ENCODE measurements at places on chromosomes 3 and 15.
A peak's percentile ranks its signal among the peaks of the same experiment; 100 is the strongest.

GRCh38 chr3:193803288-193803687 lies 210.3 kb downstream of the OPA1 start:
- DNase-seq, result no peak

GRCh38 chr3:59937201-59937600 lies 887.4 kb upstream of the CFAP20DC start:
- no peak for DNase-seq

GRCh38 chr3:12952343-12953200 lies 111.2 kb upstream of the RPL32 start:
- DNase-seq, result no peak

GRCh38 chr3:27699067-27699466 lies 23.1 kb downstream of the EOMES start:
- DNase-seq, result no peak

- no peak for DNase-seq
Observed at GRCh38 chr3:53353202-53353601, 5.9 kb upstream of the DCP1A start.

DNA sequence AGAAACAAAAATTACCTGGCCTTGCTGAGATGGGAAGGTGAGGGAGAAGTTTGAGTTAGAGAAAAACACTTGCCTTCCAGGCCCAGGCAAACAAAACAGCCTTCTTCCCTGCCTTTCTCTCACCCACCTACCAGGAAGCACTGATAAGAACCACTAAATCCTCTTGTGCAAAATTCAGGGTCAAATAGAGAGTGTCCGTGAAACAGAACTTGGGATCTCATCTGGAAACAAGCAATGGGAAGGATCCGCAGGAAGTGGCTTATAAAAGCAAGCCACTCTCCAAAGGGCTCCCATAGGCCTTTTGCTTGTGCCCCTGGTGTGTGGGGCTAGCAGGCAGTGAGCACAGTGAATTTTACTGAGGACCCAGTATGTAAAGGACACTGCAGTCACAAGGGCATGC lies 11.0 kb downstream of the ADAMTS9 start:
- no peak for DNase-seq

GRCh38 chr3:13322324-13322723 lies 97.8 kb downstream of the NUP210 start:
- no peak for DNase-seq

DNA sequence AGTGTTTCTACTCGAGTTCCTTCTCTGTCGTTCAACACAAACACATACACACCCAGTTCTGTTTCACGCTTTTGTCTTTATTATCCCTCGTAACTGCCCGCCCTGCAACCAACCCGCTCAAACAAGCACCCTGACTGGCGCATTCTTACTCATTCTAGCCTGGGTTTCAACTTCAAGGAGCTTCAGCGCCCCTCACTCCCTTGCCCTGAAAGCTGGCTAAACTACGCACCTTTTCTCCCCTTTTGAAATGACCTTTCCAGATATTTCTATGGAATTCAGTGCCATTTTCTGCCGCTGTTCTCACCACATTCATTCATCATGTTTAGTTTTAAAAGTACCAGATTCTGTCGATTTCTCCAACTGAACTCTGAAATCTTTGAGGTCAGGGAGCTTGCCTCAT lies 653 bp upstream of the MFSD1 start:
- no peak for DNase-seq

DNA sequence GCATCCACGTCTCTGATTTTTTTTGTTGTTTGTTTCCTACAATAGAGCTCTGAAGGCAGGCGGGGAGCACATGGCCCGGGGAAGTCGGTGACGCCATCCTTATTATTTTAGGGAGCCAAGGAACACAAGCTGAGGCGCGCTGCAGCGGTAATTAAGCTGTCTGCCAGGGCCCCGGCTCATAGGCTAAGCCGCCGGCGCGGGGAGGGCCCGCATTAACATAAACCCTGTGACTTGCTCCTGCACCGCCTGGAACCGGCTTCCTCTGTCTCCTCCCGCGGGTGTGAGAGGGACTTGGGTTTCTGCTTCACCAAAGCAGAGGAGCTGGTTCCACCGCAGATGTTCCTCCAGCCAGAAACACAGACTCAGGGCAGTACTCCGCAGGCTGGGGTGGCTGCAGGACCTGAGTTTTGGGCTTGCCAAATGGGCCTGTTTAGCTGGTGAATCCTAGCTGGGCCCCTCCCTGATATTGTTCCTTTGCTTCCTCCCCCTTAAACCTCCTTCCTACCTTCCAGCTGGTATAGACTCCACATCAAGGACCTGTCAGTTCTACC lies 25.3 kb downstream of the ANP32A start:
- DNase-seq, result peak; percentile 74

DNA sequence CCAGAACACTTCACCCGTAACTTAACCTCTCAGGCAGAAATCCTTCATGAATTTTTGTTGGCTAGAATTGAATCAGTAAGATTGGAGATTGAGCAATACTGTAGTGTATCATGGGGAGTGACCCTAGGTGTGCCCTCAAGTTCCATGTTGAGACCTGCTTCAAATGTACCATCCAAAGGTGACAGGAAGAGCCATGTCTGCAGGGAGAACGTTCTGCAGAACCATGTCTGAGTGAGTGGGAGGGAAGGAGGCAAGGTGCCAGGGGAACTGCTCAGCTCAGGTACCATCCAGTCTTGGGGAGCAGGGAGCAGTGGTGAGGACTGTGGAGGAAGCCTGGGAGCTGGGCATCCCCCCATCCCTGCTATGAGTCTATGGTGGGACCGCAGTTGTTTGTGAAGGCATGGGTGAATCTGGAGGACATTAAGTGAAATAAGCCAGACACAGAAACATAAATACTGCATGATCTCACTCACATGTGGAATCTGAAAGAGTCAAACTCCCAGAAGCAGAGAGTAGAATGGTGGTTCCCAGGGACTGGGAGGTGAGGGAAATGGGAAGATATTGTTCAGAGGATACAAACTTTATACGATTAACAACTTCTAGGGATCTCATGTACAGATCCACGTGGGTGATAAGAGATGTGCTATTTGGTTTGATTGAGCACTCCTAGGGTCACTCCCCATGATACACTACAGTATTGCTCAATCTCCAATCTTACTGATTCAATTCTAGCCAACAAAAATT lies 23.3 kb downstream of the CFAP161 start:
- DNase-seq, result no peak

GRCh38 chr3:103126115-103126514 lies 691.3 kb downstream of the ZPLD1 start:
- no peak for DNase-seq

GRCh38 chr3:27565201-27565852 lies 81.1 kb upstream of the SLC4A7 start:
- no peak for DNase-seq

GRCh38 chr3:112377568-112378071 lies 44.7 kb downstream of the CD200 start:
- DNase-seq, result peak; percentile 9

- DNase-seq, result peak; percentile 28
Observed at GRCh38 chr3:38634111-38634510, 15.4 kb downstream of the SCN5A start.

GRCh38 chr3:99686955-99687612 lies 48.7 kb downstream of the COL8A1 start:
- no peak for DNase-seq

DNA sequence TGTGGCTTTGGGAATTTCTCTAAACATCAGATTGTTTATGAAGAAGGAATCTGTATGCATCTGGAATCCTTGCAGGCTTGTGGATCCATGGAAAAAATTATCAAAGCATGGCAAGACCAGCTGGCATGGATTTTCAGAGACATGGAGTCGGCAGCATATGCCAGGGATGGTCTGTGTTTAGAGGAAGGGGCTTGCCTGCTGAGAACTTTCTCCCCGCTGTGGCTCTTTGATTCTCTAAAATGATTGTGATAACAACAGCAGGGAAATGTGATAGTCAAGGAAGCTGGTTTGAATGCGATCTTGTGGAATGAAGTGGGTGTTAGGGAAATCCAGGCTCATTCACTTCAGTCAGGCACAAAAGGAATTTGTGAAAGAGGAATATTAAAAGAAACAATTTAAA lies 245.7 kb upstream of the THRB start:
- no peak for DNase-seq

- DNase-seq, result no peak
Observed at GRCh38 chr3:77407441-77407840, 367.5 kb downstream of the ROBO2 start.

- DNase-seq, result no peak
Observed at GRCh38 chr3:172102883-172103310, 63.5 kb downstream of the FNDC3B start.

GRCh38 chr3:57752307-57752706 lies 3.8 kb upstream of the SLMAP start:
- peak; percentile 73 for DNase-seq

DNA sequence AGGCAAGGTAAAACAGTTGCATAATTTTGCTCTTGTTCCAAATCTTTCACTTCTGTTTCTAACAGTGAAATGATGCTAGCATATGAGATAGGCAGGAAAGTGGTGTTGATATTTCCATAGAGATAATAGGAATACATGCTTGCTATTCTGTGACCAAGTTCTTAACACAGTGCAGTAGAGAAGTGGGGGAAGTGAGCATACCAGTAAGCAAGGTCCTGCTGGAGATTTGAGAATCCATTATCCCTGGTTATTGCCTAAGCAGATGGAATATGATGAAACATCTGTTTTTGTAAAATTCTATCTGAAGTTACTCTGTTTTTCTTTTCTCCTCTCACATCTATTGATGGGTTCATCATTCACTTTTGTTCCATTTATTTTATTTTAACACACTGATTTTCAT lies 28.7 kb downstream of the USP8 start:
- no peak for DNase-seq

DNA sequence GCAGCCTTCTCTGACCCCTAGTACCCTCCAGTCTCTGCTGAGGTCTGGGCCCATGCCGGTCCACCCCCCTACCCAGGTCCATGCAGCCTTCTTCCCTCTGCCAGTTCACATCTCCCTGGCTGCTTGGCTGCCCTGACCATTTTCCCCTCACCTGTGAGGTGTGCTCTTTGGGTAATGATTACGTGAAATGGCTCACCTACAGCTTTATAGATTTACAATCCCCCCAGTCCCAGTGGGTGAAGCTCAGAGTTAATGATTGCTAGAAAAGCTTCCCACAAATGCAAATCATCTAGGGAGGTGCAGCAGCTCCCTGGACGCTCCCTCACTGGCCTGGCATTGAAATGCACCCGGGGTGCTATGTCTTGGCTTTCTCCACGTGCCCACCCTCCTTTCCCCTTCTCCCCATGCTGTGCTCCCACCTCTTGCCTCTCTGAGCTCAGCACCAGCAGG lies 18.7 kb downstream of the PAQR5 start:
- no peak for DNase-seq

DNA sequence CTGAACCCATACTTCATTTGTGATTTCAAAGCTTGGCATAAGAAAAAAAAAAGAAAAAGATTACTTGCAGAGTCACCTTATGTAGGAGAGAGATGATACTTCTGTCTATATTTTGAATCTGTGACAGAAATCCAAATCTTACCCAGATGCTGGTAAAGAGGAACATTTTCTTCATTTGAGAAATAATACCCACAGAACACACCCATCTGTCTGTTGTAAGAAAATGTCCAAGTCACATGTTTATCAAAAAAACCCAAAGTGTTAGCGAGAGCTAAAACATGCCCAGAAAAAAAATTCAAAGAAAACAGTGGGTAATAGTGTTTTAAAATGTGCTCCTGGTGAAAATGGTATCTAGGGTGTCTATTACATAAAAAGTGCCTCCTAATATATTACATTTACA lies 18.0 kb upstream of the RAP2B start:
- no peak for DNase-seq

- peak; percentile 59 for DNase-seq
Observed at GRCh38 chr15:70023769-70024491, 73.8 kb downstream of the TLE3 start.

DNA sequence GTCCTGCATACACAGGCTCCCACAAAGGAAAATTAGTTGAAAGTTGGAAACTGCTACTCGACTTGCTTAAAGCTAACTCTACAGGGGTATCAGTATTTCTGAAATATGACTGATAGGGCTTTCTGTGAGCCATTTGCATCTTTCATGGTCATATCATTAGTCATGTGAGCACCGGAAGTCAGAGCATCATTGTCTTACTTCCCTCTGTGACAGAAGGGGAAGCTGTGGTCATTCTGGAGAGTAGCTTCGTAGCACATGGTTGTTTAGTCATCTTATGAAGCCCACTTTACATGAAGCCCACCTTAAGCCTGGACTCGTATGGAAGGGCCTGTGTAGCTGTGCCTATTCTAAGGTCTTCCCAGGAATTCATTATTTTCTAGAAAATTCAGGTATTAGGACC lies 69.0 kb downstream of the COL6A5 start:
- no peak for DNase-seq

DNA sequence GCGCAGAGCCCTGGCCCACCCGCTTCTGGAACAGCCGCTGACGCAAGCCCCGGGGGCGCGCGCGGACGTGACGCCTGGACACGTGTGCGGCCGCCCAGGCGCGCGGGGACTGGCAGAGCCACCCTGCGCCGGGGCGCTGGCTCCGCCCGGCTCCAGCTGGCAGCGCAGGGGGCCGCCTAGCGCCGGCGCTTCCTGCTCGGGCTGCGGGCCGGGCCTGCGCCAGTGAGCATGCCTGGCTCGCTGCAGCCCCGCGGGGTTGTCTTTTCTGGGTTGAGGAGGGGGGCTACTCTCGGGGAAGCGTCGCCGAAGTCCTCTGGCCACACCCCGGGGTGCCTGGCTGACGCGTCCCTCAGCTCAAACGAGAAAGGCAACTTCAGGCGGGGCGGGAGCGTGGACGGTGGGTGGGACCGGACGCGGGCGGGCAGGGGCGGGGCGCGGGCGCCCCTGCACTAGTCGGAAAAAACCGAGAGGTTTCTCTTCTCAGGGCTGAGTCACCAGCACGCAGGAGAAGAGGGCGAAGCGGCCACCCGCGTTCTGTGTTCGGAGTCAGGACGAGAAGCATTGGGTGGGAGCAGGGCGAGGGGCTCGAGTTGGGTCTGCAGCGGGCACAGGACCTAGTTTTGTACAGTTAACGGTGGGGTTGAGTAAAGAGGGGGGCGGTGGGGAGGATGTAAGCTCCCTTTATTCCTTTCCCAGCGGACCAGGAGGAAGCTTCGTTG lies at the start of gene SIAH2:
TSS of gene SIAH2 (minus strand) at position 48 of the 719 bp plus-strand sequence. CDS start 320 bp downstream, outside the sequence.
- peak; percentile 88 for DNase-seq

DNA sequence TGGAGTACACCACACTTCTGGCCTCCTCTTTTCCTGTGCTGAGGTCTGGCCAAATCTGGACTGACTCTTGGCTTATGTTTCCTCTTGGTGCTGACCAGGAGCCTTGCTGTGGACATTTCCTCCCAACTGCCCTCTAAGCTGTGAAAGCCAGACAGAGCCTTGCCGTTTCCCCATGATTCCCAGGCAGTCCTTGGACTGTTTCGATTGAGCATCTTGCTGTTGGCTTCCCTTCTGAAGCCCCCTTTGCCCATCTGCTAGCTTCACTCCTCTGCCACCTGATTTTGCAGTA lies 110.5 kb downstream of the EPHB1 start:
- no peak for DNase-seq

DNA sequence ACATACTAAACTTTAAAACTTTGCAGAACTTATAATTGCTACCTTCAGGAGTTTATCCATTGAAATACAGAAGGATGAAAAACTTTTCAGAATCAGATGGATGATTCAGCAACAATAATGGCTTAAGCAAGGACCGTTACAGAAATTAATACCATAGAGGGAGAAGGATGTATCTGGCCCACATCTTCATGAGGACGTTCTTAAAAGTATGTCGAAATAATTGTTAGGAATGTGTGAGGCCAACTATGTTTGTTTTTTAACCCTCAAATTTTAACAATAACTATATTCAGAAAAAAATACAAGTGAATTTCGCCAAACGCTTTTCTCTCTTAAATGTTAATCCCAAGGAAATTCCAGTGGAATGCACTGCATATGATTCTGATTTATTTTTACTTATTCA lies 105.2 kb upstream of the EPHA3 start:
- no peak for DNase-seq
